ENCODE measurements at places on chromosomes 5 and 9.
A peak's percentile ranks its signal among the peaks of the same experiment; 100 is the strongest.

DNA sequence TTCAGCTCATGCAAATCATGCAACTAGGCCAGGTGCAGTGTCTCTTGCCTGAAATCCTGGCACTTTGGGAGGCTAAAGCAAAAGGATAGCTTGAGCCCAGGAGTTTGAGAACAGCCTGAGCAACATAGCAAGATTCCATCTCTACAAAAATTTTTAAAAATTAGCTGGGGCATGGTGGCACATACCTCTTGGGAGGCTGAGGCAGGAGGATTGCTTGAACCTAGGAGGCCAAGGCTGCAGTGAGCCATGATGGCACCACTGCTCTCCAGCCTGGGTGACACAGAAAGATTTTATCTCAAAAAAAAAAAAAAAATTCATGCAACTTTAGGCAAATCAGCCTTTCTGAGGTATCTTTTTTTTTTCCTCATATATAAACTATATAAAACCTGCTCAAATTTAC, 35.6 kb upstream of the CCNB1 start:
- DNase-seq = no peak

DNA sequence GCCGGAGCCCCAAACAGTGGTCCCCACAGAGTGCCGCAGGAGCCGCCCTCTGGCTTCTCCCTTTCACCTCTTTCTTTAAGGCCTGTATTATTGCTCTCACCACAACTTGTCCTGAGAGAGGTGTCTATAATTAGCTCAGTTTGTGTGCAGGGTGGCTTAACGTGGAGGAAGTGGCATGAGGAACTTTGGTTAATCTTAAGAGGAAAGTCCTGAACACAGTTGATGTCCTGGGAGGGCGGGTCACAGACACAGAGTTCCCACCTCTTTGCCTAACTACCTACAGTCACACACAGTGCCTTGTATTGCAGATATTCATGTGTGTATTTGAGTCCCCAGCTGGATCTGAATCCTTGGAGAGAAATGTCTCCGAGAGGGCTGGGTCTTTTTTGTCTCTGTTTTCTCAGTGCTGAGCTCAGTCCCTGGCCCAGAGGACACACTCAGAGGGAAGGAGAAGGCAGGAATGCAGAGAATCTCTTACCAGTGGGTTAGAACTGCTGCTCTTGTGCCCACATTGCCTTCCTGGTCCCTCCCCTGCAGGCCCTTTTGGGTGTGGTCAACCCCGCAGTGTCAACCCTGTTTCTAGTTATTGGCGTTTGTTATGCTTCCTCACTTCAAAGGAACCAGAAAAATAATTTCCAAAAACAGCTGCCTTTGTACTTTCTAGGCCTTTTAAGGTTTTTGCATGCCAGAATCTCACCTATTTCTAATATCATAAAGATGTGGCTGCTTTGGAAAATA, 392.5 kb downstream of the KDM4C start:
- DNase-seq = no peak

- peak; percentile 30 for DNase-seq
Observed at GRCh38 chr9:72753266-72753893, 199.5 kb downstream of the ALDH1A1 start.

DNA sequence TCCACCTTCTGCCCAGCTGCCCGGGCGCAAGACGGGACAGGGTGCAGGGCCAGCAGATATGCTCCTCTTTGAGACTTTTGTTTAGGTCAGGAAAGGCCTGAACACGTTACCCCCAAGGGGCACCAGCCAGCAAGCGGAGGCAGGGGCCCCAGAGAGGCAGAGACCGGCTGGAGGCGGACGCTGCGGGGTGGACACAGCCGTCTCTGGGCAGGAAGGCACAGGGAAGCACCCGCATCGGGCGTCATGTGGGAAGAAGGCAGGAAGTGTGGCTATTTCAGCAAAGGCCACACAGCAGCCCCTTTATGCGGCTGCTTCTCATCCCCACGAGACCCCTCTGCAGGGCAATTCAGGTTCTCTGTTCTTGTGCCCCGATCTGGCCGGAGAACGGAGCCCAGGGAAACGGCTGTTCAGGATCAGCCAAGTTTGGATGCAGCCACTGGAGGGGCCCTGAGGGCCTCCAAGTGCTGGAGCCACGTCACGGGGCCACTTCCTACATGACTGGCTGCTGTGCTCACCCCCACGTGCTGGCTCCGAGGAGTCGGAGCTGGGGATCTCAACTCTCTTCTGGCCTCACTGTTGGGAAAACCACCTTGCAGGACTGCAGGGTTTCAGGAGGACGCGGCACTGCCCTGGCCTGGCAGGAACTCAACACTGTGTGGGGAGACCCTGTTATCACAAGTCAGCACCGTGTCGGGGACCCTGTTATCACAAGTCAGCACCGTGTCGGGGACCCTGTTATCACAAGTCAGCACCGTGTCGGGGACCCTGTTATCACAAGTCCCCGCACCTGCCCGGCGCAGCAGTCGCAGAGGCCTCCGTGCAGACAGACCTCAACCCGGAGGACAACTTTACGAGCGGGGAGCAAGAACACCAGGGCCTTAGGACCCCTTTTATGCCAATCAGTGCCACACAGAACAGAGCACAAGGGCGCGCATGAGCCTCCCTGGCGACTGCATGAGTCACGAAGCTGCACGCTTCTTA, 44.4 kb downstream of the SLC12A7 start:
- DNase-seq = no peak

DNA sequence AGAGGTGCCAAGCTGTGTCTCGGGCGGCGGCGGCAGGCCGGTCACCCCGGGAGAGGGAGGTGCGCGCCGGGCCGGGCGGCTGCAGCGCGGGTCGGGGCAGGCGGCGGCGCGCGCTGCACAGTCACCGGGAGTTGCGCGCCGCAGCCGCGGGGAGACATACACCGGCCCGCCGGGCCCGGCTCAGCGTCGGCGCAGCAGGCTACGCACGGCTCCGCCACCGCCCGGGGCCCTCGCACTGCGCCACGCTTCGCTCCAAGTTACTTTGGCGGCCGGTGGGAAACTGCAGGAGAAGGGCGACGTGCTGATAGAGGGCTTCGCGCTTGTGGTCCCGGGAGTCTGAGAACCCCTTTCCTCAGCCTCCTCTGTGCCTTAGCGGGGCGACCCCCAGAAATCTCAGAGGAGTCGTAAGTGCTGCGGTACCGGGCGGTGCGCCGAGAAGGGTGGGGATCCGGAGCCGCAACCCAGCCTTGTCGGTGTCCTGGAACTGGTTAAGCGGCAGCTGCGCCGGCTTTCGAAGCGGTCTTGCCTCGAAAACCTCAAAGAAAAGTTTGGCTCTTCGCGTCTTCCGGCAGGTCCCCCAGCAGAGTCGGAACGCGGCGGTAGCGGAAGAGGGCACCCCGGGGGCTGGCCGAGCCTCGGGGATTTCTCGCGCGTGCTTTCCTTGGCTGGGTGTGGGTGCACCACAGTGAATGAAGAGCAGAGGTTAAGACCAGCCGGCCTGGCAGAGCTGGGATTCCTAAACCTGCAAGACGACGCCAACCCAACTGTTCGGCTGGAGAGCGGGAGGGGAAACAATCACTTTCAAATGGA, at the start of gene EFNA5:
TSS of gene EFNA5 (minus strand) at position 6 of the 810 bp plus-strand sequence.
- no peak for DNase-seq

- DNase-seq = no peak
Observed at GRCh38 chr9:73841018-73841417, 656.1 kb upstream of the RORB start.
